ENCODE measurements at places on chromosomes 4 and X. TPM values are rescaled to one million over a fixed set of nuclear protein-coding genes. Genes with fewer than 3 reads are reported as not detected.

GRCh38 chrX:131918839-131919238 is 104.3 kb upstream of the STK26 start:
- no peak for DNase-seq

ENAM gene
- not detected for total RNA-seq

DNA sequence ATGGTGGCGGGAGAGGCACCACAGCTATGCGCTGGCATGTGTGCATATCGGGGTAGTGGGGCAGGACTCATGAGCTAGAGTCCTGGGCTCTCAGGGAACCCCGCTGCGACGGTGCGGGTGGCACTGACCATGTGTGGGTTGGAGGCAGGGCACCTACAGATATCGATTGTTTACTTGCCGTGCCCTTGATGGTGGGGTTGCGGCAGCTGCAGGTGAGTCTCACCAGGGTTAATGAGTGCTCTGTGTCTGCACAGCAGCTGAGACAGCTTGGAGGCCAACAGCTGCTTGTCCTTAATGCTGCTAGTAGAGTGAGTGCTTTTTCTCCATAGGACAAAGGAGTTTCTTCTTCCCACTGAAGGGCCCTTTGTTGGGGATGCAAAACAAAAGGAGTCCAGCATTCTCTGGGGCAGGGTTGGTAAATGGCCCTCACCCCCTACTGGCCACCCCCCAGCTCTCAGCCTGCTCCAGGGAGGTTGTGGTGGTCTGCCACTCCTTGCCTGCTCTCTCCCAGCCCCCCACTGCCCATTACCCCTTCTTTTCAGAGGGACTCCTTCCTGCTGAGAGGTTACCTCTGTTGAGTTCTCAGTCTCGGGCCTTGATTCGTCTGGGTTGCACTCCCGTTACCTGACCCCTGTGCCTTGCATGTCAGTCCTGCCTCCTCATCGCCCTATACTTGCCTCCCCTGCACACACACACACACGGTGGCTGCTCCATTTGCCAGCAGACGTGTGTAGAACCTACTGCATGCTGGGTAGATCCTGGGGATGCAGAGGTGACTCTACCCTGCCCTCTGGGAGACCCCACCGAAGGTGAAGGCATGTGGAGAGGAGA is 52.8 kb downstream of the TBC1D14 start:
- no peak for DNase-seq

GRCh38 chr4:107755841-107756356 is 35.9 kb upstream of the PAPSS1 start:
- no peak for DNase-seq

GRCh38 chr4:103938488-103938887 is 218.7 kb upstream of the TACR3 start:
- DNase-seq, result no peak

DNA sequence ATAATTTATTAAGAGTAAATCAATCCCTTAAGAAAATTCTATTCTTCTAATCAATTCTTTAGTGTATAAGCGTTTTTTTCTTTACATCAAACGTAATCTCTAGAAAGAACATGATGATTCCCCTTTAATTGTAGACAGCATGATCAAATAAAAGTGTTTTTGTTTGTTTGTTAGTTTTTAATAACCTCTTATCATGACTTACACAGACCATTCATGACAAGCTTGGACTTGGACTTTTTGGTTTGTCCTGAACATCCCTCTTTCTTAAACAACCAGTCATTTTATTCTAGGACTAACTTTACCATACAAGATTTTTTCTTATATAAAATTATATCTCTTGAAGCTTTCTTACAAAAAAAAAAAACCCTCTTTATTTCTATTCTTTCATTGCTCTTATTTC is 344.6 kb upstream of the SPOCK3 start:
- DNase-seq, result no peak
